ENCODE measurements at places on chromosomes 13 and 19.

GRCh38 chr13:70630247-70630646 is 522.0 kb upstream of the KLHL1 start:
- DNase-seq: no peak

- no peak for DNase-seq
These were observed 1248.9 kb downstream of the SLITRK5 start for GRCh38 chr13:88919970-88920628.

- peak; percentile 75 for DNase-seq
These were observed 1317.0 kb downstream of the PCDH9 start for GRCh38 chr13:65913173-65913572.

- DNase-seq: no peak
These were observed 11.7 kb upstream of the ADGRE5 start for GRCh38 chr19:14369399-14370168.

DNA sequence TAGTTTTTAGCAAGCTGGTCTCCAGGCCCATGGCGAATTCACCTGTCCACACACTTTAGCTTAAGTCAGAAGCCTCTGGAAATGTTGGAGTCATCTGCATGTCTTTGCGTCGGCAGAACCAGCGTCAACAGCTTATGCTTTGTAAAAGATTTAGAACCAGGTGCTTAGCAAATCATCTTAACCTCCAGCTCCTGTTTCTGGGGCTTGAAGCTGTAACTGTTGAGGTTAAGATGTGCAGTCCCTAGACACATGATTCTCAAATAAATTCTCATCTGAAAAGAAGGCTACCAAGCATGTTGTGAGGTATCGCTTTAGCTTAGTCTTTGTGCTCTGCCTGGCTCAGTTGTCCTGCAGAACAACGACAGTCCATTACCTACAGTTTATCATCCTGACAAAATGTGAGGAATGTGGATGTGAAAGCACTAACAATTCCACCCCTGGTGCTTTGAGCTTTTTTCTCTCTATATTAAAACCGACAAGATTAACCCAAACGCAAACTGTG is 4.4 kb downstream of the EFNB2 start:
- no peak for DNase-seq

GRCh38 chr13:23805821-23806220 is 83.4 kb downstream of the MIPEP start:
- no peak for DNase-seq

GRCh38 chr13:113322043-113322461 is 25.0 kb downstream of the LAMP1 start:
- no peak for DNase-seq

DNA sequence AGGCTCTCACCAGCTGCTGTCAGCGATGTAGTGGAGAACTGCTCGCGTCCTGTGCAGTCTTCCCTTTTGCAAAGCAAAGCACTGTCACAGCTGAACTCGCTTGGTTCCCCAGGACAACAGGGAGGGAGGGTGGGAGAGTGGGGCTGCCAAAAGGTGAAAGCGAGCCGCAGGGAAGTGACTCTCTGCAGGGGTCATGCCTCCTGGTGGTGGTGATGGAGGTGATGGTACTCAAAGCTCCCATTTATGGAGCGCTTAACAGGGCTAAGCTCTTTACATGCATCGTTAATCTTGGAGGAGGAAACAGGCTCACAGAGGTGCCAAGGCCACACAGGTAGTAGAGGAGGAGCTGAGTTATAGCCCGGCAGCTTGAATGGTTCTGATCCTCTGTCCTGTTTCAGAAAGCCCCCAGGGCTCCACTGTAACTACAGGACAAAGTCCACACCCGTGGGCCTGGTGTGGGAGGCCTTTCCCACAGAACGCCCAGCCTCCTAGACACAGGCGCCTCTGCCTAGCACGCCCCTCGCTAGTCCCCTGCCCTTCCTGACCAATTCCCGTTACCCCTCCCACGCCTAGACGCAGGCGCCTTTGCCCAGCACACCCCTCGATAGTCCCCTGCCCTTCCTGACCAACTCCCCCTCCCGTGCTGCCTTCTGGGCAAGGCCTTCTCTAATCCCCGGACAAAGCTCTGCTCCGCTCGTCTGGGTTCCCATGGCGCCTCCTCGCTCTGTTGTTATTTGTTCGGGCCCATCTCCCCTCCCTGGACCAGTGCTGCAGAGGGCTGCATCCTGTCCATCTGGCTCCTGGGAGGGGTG is 10.7 kb downstream of the PPP1R37 start:
- DNase-seq: no peak

DNA sequence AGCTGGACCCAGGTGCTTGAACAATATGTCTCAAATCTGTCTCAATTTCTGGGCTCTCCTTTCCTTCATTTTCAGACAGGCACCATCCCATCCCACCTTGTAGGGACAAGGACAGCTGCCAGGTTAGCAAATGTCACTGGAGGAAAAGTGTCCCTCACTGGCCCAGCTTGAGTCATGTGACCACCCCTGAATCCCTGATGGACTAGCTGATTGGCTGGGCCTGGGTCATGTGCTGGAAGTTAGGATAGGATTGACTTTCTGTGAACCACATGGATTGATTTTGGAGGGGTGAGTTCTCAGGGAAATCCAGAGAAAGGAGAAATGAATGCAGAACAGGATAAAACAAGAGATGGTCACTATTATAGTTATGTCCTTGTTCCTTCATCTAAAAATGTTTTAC is 28.2 kb upstream of the FXYD3 start:
- no peak for DNase-seq

GRCh38 chr19:48795685-48796070 is 15.2 kb downstream of the BCAT2 start:
- no peak for DNase-seq

GRCh38 chr13:20370815-20371421 is 138.8 kb upstream of the GJB6 start:
- peak; percentile 21 for DNase-seq

Measured in MCF 10A (cell line).